ENCODE measurements at places on chromosomes 4 and X. TPM values are rescaled to one million over a fixed set of nuclear protein-coding genes. Genes with fewer than 3 reads are reported as not detected.

CD38 gene
- 0.32 TPM for total RNA-seq

TEX13B gene
- not detected for total RNA-seq

DNA sequence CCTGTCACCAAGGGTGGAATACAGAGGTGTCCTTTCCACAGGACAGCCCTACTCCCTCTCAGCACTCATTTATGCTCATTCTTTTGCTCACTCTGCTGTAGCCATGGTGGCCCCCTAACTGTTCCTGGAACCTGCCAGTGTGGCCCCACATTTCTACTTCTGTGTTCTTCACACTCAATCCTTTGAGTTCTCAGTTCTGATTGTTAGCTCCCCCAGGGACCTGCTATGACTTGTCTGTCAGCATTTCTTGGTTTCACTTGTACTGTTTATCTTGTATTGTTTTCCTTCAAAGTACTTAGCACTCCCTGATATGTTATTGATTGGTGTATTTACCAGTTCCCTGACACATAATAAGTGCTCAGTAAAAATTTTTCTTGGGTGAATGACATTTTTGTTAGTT lies 14.9 kb downstream of the VBP1 start:
- H3K4me3 ChIP-seq: no peak overlapping the region
- H3K27ac ChIP-seq: no peak overlapping the region
- no peaks in the 10 kb centered on the region for H3K27me3 ChIP-seq
- no peak for DNase-seq

LGI2 gene
- 0.22 TPM for total RNA-seq

GRCh38 chr4:144873226-144873990 lies 224.6 kb downstream of the ANAPC10 start:
- no peaks in the 10 kb centered on the region for H3K4me1 ChIP-seq
- DNase-seq: no peak
- no peaks in the 10 kb centered on the region for H3K27me3 ChIP-seq
- no peak overlapping the region for H3K4me3 ChIP-seq
- H3K36me3 ChIP-seq: no peaks in the 10 kb centered on the region
- H3K27ac ChIP-seq: no peak overlapping the region

GSX2 gene
- total RNA-seq: not detected

- H3K4me3 ChIP-seq: no peak overlapping the region
- no peaks in the 10 kb centered on the region for H3K36me3 ChIP-seq
- H3K27me3 ChIP-seq: no peaks in the 10 kb centered on the region
- DNase-seq: no peak
These were observed 143.5 kb upstream of the MAMLD1 start for GRCh38 chrX:150219374-150220185.

DNA sequence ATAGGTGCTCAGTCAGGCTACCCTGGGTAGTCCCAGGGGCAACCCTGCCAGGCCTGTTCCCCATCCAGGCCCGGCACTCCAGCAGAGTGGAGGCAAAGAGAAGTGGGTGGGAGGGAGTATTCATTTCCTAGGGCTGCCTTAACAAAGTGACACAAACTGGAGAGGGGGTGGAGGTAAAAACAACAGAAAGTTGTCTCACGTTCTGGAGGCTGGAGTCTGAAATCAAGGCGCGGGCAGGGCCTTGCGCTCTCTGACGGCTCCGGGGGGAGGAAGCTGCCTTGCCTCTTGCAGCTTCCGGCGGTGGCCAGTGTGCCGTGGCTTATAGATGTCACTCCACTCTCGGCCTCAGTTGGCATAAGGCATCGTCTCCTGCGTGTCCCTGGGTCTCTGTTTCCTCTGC lies 90.8 kb downstream of the DCTD start:
- H3K4me1 ChIP-seq: no peaks in the 10 kb centered on the region
- H3K36me3 ChIP-seq: no peaks in the 10 kb centered on the region
- DNase-seq: peak; percentile 47
- H3K4me3 ChIP-seq: no peak overlapping the region
- no peak overlapping the region for H3K27ac ChIP-seq
- no peaks in the 10 kb centered on the region for H3K27me3 ChIP-seq

DNA sequence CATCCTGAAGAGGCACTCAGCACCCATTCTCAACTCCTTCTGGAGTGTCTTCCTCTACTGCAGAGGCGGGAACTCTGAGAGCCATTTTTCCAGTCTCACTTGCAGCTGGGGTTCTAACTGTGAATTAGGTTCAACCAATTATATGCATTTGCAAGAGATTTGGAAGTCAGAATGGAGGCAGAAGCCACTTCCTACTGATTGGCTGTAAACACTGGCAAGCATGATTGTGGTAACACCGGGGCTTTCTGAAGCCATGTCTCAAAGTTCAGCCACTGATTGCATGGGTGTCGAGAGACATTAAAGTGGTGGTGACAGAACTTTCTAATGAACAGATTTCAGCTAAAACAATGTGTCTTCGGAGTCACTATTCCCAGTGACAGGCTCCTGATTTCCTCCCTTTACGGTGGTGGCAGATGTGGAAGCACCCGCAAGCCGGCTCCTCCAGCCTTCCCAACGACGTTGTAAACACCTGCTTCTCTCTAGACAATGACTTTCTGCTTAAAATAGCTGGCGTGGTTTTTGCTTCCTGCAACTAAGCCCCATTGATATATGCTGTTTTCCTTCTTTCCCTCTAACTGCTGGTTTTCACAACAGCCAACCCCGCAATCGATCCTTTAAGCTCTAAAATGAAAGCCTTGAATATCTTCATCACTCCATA lies 92.0 kb downstream of the IRF2 start:
- DNase-seq: no peak
- no peaks in the 10 kb centered on the region for H3K36me3 ChIP-seq
- peaks cover 52% of the 10 kb centered on the region for H3K4me1 ChIP-seq
- no peaks in the 10 kb centered on the region for H3K27me3 ChIP-seq
- no peak overlapping the region for H3K27ac ChIP-seq

GRCh38 chr4:30753316-30753715 lies 33.1 kb downstream of the PCDH7 start:
- H3K27ac ChIP-seq: no peak overlapping the region
- no peaks in the 10 kb centered on the region for H3K4me1 ChIP-seq
- H3K4me3 ChIP-seq: no peak overlapping the region
- no peaks in the 10 kb centered on the region for H3K27me3 ChIP-seq

DNA sequence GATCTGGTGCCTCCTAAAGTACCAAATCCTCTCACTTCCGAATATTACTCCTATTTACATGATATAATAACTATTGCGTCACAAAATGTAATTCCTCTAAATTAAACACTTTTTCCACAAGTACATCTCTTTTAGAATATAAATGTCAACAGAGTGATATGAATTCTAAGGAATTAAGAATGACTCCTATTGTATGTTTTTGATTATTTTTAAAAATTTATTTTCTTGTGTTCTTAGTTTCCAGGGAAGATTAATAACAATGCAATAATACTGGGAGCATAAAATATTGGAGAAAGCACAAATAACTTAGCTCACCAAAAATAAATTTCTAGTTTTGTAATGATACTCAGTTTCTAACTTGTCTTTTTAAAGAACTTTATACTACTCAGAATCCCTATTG lies 184.9 kb downstream of the PCDH18 start:
- no peaks in the 10 kb centered on the region for H3K4me1 ChIP-seq
- no peaks in the 10 kb centered on the region for H3K27me3 ChIP-seq
- H3K27ac ChIP-seq: no peak overlapping the region
- H3K4me3 ChIP-seq: no peak overlapping the region

COL25A1 gene
- 0.34 TPM for total RNA-seq

KCND1 gene
- total RNA-seq: 1.7 TPM

SMARCAD1 gene
- 10.0 TPM for total RNA-seq

DNA sequence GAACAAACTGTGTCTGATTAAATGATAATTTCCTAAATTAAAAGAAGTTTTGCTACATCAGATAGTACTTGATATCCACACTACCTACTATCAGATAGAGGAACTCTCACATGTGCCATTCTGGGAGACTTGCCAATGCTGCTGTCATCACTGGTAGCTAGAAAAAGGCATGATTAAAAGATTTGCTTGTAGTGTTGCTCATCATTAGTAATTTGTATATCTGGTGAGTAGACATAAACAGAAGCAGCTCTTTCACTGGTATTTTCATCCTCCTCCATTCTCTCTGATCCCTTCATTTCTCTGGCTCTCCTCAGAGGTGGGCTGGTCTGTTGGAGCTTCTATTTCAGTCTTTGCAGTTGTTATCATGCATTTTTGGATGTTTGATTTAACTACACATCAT lies 56.0 kb downstream of the SPRY1 start:
- no peaks in the 10 kb centered on the region for H3K27me3 ChIP-seq
- no peaks in the 10 kb centered on the region for H3K4me1 ChIP-seq

MAP7D2 gene
- total RNA-seq: 0.37 TPM

GRCh38 chr4:115844180-115844579 lies 730.8 kb upstream of the NDST4 start:
- no peaks in the 10 kb centered on the region for H3K4me1 ChIP-seq
- no peak overlapping the region for H3K4me3 ChIP-seq
- no peak overlapping the region for H3K27ac ChIP-seq

CSAG2 gene
- total RNA-seq: not detected

- no peaks in the 10 kb centered on the region for H3K36me3 ChIP-seq
- no peak overlapping the region for H3K4me3 ChIP-seq
- no peak for DNase-seq
- H3K27ac ChIP-seq: no peak overlapping the region
These were observed 8.3 kb upstream of the LNX1 start for GRCh38 chr4:53599632-53600031.

DNA sequence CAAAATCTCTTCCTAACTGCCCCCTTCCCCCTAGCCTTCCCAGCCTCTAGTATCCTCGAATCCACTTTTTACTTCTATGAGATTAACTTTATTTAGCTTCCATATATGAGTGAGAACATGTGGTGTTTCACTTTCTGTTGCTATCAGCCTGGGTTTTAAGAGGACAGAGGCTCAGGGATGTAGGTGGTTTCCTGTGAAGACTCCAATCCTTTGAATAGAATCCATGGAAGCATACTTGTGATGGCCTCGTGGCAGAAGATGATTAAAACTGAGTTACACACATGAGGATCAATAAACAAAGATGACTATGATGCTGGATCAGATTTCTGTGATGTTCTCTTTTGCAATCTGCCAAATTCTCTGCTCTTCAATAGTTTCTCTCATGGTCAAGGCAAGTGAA lies 29.8 kb downstream of the CD99L2 start:
- H3K27ac ChIP-seq: no peak overlapping the region
- DNase-seq: no peak
- no peaks in the 10 kb centered on the region for H3K4me1 ChIP-seq
- H3K36me3 ChIP-seq: no peaks in the 10 kb centered on the region

DNA sequence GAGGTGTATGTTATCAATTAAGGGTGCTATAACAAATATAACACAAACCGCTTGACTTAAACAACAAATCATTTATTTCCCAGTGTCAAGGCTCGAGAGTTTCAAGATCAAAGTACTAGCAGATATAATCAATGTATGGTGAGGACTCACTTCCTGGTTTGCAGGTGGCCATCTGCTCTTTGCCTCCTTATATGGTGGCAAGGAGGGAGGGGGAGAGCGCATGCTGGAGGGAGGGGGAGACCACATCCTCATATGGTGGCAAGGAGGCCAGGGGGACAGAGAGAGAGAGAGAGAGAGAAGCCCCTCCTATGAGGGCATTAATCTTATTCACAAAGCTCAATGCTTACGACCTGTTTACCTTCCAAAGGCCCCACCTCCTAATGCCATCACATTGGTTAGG lies 372.3 kb upstream of the SPOCK3 start:
- no peaks in the 10 kb centered on the region for H3K4me1 ChIP-seq
- H3K36me3 ChIP-seq: no peaks in the 10 kb centered on the region
- no peak overlapping the region for H3K4me3 ChIP-seq
- H3K27me3 ChIP-seq: no peaks in the 10 kb centered on the region
- no peak overlapping the region for H3K27ac ChIP-seq

UGT2B11 gene
- not detected for total RNA-seq

GRCh38 chrX:14125462-14125861 lies 95.8 kb upstream of the GEMIN8 start:
- DNase-seq: no peak
- H3K4me1 ChIP-seq: no peaks in the 10 kb centered on the region
- H3K4me3 ChIP-seq: no peak overlapping the region
- no peaks in the 10 kb centered on the region for H3K36me3 ChIP-seq
- H3K27me3 ChIP-seq: no peaks in the 10 kb centered on the region
- H3K27ac ChIP-seq: no peak overlapping the region

HPGD gene
- 1.0 TPM for total RNA-seq

GRCh38 chr4:39641451-39641850 lies 2.8 kb upstream of the SMIM14 start:
- no peak overlapping the region for H3K27ac ChIP-seq
- no peak overlapping the region for H3K4me3 ChIP-seq
- no peaks in the 10 kb centered on the region for H3K4me1 ChIP-seq

- H3K4me1 ChIP-seq: peaks cover 11% of the 10 kb centered on the region
- peak overlapping the region; percentile 75 for H3K4me3 ChIP-seq
- H3K27ac ChIP-seq: peak overlapping the region; percentile 95
- no peaks in the 10 kb centered on the region for H3K27me3 ChIP-seq
These were observed 3.1 kb downstream of the ZNF827 start for GRCh38 chr4:145935253-145936141.

CCNA2 gene
- total RNA-seq: 0.61 TPM

PDLIM3 gene
- total RNA-seq: 32.9 TPM

CYSLTR1 gene
- total RNA-seq: 0.42 TPM

SORBS2 gene
- 148 TPM for total RNA-seq

CTAG1B gene
- total RNA-seq: not detected

- H3K27me3 ChIP-seq: no peaks in the 10 kb centered on the region
- H3K36me3 ChIP-seq: no peaks in the 10 kb centered on the region
- H3K4me1 ChIP-seq: no peaks in the 10 kb centered on the region
- H3K27ac ChIP-seq: no peak overlapping the region
- no peak overlapping the region for H3K4me3 ChIP-seq
These were observed 171.9 kb downstream of the TMA16 start for GRCh38 chr4:163666332-163666873.

- H3K27ac ChIP-seq: peak within 1 kb of the TSS; percentile 34
- H3K36me3 ChIP-seq: peaks cover 12% of the 10 kb centered on the region
These were observed at the start of gene OCIAD2 for GRCh38 chr4:48906206-48907173. OCIAD2 (minus strand) TSS chr4:48906774; CDS start chr4:48904549, 2,225 bp downstream.

DNA sequence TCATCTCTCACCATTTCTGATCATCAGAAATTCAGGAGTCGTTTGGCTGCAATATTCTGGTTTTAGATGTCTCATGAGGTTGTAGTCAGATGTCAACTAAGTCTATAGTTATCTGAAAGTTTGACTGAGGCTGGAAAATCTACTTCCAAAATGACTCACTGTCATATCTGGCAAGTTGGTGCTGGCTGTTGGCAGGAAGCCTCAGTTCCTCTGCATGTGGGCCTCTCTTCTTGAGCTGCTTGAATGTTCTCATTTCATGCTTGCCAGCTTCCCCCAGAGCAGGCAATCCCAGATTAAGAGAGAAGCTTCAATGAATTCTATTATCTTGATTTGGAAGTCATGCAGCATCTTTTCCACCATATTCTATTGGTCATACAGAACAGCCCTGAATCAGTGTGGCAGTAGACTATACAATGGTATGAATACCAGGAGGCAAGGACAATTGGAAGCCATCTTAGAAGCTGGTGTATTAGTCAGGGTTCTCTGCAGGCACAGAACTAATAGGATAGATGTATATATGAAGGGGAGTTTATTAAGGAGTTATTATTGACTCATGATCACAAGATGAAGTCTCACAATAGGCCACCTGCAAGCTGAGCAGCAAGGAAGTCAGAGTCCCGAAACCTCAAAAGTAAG lies 46.8 kb upstream of the ELF2 start:
- no peaks in the 10 kb centered on the region for H3K36me3 ChIP-seq
- H3K4me3 ChIP-seq: no peak overlapping the region
- no peak overlapping the region for H3K27ac ChIP-seq

TLL1 gene
- total RNA-seq: 1.6 TPM
